ENCODE measurements at places on chromosomes 2 and 18.

GRCh38 chr2:20198001-20198400 is 26.9 kb downstream of the SDC1 start:
- no peak for DNase-seq

DNA sequence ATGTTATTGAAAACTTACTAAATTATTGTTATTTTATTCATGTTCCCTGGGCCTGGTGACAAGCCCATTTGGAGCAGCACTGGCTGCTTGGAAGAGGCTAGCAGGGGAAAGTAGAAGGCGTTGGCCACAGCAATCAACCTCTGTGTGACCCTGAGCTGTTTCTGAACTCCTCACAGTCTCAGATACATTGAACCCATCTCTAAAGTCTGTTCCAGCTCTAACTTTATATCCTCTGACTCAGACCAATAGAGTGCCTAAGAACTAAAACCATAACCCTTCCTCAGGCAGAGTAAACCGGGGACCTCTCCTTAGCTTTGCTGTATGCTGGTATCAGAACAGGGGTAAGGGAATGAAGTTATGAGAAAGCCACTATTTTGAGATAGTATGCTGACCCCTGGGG is 96.4 kb upstream of the NOL4 start:
- no peak for DNase-seq

- DNase-seq, result no peak
Observed at GRCh38 chr2:64139956-64140355, 4.3 kb downstream of the PELI1 start.

DNA sequence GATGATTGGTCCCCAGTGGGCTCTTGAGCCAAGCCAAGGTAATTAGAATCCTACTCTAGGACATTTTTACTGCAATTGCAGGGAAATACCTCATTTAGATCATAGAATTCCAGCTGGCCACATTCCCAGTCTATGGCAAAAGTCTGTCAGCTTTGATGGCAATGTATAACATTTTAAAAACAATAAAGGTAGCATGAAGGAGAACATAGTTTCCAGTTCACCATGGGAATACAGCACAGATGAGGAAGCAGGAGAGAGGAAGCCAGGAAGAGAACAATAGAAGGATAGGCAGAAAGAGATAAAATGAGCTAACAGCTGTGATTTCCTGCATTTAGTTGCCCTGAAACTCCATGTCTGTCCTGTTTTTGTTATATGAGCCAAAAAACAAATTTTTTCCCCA is 897.3 kb upstream of the DDX18 start:
- no peak for DNase-seq

GRCh38 chr2:12303181-12304030 is 413.3 kb upstream of the TRIB2 start:
- peak; percentile 10 for DNase-seq

DNA sequence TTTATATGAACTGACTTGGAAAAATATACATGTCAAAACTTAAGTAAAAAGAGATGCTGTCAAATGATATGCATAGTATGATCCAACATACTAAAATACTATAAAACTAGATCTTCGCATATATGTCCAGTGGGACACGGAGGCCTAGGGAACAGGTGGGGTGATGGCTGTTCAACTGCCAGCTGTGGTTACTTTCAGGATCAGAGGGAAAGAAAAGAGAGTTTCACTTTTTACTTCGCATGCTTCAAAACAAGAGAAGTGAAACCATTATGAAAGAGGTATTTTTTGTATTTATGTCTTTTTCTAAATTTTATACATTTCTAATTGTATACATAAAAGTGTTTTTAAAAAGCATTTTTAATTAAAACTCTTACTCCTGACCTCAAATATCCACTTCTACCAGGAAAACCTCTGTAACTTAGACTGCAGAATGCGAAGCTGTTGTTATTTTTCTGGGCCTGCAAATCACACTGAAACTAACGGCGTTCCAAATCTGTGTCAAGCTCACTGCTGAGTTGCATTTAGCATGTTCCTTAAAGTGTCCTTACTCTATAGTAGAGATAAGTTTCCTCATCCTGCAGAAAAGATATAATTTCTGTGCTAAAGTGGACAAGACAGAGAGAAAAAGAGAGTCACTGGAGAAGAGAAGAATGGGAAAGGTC is 97.8 kb upstream of the SLC35G4 start:
- DNase-seq, result no peak

GRCh38 chr18:34710934-34711333 is 836 bp downstream of the DTNA start:
- DNase-seq, result no peak

- DNase-seq, result no peak
Observed at GRCh38 chr2:31515586-31515985, 65.2 kb downstream of the SRD5A2 start.

DNA sequence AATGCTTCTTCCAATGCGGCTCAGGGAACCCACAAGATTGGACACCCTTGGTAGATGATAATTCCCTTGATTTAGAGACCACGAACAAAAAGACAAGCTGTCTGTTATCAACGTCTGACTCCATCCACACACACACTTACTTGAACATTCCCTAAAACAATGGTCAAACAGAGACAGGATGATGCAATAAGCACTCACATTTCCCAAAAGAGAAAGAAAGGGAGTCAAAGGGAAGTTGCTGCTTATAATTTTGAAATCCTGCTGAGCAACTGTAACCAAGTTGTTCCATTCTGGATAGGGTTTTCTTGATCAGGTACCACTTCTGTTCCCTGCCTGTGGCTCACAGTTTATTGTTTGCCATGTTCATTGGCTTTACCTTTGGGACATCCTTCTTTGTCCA is 571.3 kb upstream of the CNTNAP5 start:
- no peak for DNase-seq

GRCh38 chr2:96131152-96131812 is 7.0 kb downstream of the ASTL start:
- no peak for DNase-seq

- DNase-seq, result no peak
Observed at GRCh38 chr2:61853086-61853846, 594 bp downstream of the FAM161A start.

GRCh38 chr18:68847219-68847837 is 49.4 kb downstream of the CCDC102B start:
- no peak for DNase-seq

- no peak for DNase-seq
Observed at GRCh38 chr2:28558918-28559317, 63.1 kb downstream of the PLB1 start.

GRCh38 chr2:12318427-12319057 is 398.2 kb upstream of the TRIB2 start:
- DNase-seq, result no peak

DNA sequence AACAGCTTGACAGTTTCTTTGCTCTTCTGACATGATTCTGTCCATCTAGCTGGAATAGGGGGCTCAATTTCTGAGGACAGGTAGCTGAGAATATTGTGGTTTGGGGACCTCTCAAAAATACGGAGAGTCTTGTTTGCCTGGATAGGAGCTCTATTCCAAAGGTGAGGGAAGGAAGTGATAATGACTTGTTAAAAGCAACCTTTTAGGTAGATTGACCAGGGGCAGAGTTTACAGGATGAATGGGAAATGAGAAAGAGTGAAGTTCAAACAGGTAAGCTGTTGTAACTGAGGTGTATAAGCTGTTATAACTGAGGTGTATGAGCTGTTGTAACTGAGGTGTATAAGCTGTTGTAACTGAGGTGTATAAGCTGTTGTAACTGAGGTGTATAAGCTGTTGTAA is 25.1 kb downstream of the PARD3B start:
- no peak for DNase-seq

- DNase-seq, result no peak
Observed at GRCh38 chr2:41926614-41927580, 120.9 kb upstream of the PKDCC start.

DNA sequence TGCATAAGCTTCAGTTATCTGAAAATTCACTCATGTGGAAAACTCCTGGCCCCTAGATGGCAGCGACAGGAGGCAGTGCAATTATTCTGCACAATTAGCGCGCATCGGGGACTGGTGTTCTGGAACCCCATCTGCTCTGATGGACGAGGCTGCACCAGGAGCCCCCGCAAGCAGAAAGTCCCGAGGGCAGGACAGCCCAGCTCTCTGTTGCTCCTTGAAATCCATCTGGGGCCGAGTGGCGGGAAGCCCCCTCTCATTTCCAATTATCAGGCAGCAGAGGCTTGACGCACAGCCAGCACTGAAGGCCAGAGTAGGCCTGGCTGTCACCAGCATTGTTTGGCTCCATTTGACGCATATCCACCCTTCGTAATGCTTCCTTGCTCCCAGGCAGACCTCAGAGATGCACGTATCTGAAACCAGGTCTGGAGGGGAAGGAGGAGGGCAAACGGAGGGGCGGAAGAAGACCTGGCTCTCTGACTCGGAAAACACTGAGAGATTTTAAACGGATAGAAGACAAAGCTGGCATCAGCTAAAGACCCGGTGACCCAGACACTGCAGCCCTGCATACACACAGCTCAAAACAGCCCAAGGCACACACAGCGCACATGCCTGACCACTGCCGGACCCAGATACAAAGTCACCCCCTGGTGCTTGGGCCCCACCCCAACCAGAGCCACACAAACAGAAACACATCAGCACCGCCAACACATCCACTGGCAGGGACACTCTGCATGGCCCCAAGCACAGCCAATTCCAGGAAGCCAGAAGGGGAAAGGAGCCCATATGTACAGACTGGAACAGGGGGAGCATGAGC is 69.8 kb downstream of the TNS1 start:
- no peak for DNase-seq

DNA sequence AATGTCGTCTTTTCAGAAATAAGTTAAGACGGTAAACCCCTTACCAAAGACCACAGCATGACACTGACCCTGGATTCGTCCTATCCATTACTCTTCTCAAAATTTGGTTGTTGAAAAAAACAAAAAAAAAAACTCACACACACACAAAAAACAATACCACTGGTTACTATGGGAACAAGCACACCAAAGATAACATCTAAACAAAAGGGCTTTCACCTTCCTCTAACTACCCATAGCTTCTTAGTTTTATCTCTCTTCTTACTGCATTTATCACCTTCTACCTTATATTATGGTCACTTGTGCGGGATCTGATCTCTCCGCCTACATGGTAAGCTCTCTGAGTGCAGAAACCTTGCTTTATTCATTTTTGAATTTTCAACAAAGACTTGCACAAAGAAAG is 192.7 kb downstream of the STK39 start:
- no peak for DNase-seq

DNA sequence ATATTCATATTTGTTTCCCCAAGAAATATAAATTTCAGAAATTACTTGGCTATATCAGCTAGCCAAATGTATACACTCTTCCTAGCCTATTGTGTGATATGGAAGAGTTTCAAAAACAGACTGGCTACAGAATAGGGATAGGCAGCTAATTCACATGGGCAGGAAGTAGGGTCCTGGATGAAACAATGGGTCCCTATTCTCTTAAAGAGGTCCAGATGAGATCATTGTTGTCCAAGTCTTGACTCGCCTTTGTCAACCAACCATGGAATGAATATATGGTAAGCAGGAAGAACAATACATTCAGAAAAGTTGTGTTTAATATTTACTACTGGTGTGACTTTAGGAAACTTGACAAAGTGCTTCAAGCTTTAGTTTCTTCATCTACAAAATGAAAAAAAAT is 319.9 kb downstream of the NBAS start:
- DNase-seq, result no peak

GRCh38 chr18:41128545-41128944 is 826.5 kb upstream of the PIK3C3 start:
- no peak for DNase-seq

- DNase-seq, result no peak
Observed at GRCh38 chr2:158013891-158014290, 87.8 kb upstream of the UPP2 start.

GRCh38 chr2:201180010-201180409 is 2.9 kb upstream of the CASP10 start:
- DNase-seq, result no peak

DNA sequence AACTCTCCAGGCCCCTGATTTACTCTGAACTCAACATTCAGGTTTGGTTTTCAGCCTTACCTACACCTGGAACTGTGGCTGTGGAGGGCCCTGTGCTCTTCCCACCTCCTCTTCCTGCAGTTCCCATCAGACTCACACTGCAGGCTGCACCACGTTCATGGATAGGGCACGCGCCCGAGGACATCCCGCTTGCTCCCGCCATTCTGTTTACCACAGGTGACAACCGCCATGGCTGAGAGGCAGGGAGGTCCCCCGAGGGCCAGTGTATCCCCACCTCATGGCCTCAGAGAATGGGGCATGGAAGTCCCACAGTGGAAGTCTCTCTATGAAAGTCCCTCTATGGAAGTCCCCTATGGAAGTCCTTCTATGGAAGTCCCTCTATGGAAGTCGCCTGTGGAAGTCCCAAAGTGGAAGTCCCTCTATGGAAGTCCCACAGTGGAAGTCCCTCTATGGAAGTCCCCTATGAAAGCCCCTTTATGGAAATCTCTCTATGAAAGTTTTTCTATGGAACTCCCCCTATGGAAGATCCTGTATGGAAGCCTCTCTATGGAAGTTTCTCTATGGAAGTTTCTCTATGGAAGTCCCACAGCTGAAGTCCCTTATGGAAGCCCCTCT is 358.4 kb upstream of the SALL3 start:
- no peak for DNase-seq

GRCh38 chr2:28716265-28716865 is 35.3 kb upstream of the PPP1CB start:
- DNase-seq, result no peak

DNA sequence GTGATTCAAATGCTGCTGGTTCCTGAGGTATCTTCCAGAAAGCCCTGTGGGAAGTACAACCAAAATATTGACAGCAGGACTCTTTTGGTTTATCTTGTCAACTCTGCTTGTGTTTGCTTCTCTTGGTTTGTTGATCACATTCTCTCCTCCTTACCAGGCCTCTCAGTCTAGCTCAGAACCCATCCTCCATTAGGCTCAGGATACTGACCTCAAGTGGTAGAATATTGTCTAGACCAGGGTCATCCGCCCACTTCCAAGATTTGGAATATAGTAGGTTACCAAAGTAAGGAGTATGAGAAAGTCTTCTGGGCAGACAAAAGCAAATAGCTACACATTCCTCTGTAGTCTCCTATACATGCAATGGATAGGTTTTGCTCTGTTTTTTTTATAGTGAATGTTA is 56.6 kb downstream of the XIRP2 start:
- no peak for DNase-seq

DNA sequence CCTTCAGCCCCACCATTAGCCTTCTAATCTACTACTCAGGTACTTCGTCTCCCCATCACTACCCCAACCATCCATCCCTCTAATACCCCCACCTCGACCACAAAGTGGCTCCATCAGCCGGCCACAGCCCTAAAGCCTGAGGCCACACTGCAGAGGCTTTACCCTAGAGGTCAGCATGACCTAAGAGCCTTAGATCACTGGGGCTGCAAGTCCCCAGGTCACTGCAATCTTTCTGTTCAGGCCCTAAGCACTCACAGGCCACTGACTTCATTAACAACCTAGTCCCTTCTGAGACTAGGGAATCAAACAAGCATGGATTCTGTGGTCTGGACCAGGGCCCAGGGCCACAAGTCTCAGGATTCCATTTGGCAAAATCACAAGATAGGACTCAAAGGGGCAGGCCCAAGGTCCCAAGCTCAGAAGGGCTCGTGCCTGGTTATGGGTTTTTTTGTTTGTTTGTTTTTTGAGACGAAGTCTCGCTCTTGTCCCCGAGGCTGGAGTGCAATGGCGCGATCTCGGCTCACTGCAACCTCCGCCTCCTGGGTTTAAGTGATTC is 37.0 kb upstream of the PKDCC start:
- DNase-seq, result no peak

Measured in activated T-cell treated with anti-CD3 and anti-CD28 coated beads for 48 hours (primary cell).